CD4-positive, alpha-beta T cell treated with Interleukin-6 at 100 ng/mL for 8 hours (primary cell): ENCODE measurements at places on chromosomes 2 and 18.

GRCh38 chr2:236702657-236703372 lies 133.2 kb downstream of the ACKR3 start:
- no peak for DNase-seq

DNA sequence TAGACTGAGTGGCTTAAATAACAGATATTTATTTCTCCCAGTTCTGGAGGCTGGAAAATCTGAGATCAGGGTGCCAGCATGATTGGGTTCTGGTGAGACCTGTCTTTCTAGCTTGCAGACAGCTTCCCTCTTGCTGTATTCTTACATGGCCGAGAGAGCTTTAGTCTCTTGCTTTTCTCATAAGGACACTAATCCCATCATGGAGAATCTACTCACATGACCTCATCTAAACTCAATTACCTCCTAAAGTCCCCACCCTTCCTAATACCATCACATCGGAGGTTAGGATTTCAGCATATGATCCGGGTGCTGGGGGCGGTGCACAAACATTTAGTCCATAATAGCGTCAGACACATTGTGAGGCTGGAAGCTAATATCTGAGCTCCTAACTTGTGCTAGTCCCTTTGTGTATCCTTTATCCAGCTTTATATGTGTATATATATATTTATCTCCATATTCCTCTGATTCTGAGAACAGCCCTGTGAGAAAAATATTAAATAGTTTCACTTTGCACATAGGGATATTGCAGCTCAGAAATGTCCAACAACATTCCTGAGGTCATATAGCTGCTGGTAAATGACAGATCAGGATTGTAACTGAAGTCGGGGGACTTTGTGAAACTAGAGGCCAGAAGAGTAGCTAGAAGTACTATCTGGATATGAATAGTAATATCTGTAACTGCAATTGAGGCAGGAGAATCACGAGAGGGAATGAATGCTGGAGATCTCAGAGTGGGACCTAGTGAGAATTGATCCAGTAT lies 28.9 kb downstream of the MARCHF4 start:
- no peak for DNase-seq

DNA sequence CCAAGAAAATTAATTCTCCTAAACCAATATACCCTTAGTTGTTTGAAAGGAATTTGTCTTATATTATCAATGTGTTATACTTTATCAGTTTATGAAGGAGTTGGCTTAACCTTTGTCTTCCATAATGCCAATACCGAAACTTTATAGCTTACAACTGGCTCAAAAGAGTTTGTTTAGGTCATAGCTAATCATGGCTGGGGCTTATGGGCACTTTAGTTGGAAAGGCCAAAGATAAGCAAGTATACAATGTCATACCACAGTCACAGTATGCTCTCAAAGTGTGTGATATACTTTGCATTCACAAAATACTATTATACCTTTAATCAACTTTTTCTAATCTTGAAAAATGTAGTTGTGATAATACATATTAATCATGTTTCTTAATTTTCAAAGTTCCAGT lies 2.3 kb downstream of the KLHL41 start:
- no peak for DNase-seq

DNA sequence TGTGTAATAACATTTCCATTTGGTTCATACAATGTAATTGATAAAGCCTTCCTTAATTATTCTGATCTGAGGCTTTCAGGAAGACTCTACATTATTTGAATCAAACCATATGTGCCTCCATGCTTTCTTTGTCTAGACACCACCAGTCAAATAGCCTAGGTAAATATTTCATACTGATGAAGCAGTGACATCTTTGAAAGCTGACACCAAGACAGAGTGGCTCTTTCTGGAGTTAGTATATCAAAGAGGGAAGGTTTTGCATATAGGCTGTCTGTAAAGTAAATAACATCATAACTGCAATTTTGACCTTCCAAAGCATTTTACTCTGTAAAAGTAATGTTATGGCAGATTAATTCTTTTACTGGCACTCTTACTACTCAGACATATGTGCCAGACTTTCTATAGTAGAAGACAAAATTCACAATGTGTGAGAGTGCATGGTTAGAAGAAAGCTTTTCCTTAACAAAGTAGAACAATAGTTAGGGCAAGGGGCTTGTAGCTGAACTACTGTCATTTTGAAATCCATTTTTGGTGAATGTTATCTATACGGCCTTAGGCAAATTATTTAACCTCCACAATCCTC lies 177.3 kb downstream of the ERBB4 start:
- DNase-seq = no peak

- DNase-seq = no peak
Measured at GRCh38 chr2:223464071-223464470, 138.1 kb downstream of the SCG2 start.

DNA sequence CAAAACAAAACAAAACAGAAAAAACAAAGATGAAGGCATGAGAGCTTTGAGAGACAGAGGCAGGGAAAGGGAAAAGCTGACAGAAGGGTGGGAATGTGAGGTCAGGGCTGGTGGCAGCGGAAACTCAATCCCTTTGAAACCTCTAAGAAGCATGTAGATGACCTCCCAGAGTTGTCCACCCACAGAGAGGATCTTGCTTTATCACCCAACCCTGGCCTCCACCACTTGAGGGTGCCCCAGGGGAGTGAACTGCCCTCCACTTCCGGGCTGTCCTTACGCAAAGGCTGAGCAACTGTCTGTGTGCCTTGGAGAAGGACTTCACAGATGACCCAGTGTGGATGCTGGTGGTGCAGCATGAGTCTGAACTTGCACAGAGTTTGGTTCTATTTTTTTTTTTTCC lies 26.7 kb downstream of the PDCL3 start:
- DNase-seq = no peak

DNA sequence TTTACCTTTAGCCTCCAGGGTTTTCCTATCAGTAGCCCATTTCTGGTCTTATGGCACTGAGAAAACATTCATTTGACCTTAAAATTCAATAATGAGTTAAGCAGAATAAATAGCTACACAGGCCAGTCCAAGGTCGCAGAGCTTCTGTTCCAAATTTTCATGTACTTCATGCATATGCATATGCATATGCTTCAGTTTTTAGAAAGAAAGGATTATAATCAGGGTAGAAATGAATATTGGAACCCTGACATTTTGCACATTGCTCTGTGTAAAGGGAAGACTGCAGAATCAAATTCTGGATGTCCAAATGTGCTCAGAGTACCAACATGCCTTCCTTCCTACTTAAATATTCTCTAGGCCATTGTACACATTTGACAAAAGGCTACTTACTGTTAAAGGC lies 104.9 kb downstream of the DPP4 start:
- DNase-seq = no peak

GRCh38 chr2:24793761-24794435 lies 673 bp downstream of the CENPO start:
- no peak for DNase-seq

DNA sequence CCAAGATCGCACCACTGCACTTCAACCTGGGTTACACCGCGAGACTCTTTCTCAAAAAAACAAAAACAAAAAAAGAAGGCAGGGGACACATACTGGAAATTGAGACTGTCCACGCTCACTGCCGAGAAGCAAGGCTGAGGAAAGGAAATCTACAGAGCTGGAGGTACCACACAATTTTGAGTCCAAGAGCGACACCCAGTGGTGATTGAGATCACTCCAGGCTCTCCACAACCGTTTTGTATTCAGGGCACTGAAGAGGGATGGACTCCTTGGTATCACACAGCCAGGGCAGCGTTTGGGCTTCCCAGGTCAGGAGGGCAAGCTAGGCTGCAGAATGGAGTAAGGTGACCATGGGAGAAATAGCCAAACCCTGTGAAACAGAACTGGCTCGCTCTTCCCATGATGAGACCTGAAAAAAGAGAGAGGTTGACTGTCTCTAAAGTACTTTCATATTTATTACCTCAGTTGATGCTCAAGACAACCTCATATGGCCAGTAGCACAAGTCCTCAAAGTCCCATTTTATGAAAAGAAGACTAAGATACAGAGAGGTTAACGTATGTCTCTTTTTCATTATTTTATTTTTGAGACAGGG lies 74.5 kb upstream of the YPEL5 start:
- DNase-seq = peak; percentile 40
